ENCODE measurements at places on chromosomes 5 and 9.

DNA sequence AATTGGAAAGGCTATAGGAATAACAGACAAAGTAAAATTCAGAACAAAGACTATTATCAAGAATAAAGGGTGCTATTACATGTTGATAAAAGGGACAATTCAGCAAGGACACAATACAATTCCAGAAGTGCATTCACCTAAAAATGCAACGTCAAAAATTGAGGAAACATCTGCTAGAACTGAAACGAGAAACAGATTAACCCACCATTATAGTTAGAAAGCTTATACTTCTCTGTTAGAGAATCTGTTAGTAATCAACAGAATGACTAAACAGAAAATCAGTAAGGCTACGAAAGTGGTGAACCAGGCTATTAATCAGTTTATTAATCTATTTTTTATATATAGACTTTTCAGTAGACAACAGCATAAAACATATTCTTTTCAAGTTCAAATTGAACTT lies 14.8 kb downstream of the FCN1 start:
- no peak for DNase-seq

DNA sequence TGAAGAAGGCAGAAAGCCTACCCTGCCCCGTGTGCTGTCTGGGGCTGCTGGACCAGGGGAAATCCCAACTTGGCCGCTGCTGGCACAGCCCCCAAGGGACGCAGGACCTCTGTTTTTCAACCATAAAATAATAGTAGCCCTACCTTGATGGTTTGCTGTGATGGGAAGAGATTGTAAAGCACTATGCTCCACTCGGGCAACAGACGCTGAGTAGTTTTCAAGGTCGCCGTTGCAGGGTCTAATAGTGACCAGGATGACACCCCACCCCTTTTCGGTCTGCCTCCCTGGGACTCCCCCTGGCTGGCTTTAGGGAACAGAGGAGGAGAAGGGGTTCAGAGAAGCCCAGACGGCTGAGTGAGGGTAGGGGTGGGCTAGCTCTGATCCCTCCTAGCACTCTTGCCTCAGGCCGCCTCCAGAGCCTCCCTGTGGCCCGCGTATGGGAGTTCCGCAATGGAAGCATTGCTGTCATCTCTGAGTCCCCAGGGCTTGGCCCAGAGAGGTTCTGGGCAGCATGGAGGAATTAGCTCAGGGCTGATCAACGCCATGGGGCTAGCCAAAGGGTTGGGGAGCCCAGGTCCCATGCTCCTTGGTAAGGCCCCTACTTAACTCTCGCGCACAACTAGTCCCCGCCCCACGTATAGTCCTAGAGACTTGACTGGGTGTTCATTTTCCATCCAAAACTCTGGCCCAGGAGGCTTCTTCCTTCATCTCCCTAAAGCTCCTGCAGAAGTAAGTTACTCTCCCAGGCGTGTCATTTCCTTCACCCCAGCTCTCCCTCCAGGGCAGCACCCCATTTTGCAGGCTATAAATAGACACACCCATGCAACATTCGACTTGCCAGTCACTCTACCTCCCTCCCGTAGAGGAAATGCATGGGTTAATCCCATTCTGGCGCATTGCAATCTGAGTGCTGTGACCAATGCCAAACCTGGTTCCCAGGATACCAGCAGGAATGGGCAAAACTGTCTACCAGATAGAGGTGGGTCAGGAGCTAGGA lies 1.1 kb upstream of the IRF1 start:
- no peak for DNase-seq

GRCh38 chr5:55533521-55534435 lies 986 bp downstream of the PLPP1 start:
- no peak for DNase-seq

- DNase-seq = no peak
Measured at GRCh38 chr9:27851858-27852257, 278.6 kb upstream of the C9orf72 start.

GRCh38 chr5:31853398-31854135 lies 214.6 kb downstream of the PDZD2 start:
- DNase-seq = no peak

DNA sequence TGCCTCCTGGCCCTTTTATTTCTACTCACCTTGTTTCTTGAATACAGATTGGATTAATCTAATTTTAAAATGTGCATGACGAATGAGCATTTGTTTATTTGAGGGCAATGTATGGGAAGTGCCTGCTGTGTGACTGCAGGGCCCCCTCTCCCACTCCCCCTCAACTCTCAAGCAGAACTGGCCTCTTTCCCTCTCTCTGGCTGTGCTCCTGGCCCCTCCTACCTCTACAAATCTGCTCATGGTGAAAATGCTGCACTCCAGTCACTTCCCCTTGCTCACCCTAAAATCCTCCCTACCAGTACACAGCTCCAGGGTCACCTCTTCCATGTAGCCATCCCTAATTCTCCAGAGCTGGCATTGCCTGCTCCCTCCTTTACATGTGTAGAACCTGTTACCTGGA lies 17.2 kb upstream of the NDST1 start:
- DNase-seq = no peak

- DNase-seq = no peak
Measured at GRCh38 chr9:11595756-11596155, 983.0 kb upstream of the PTPRD start.

DNA sequence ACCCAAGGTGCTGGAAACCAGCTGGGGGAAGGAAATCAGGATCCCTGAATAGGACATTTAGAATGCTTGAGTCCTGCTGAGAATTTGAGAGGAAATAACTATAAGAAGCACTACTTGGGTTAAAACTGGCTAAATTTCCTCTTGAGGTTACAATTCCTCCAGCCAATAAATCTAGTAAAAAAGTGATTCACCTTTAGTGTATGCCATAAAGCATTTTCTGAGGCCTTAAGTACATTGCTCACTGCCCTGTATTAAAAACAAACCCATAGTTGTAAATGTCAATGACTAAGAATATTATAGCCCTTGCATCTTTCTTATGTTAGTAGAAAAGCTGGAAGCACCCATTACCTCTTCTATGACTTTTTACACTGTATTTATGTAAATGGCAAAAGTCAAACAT lies 634.7 kb upstream of the ARRDC3 start:
- no peak for DNase-seq

DNA sequence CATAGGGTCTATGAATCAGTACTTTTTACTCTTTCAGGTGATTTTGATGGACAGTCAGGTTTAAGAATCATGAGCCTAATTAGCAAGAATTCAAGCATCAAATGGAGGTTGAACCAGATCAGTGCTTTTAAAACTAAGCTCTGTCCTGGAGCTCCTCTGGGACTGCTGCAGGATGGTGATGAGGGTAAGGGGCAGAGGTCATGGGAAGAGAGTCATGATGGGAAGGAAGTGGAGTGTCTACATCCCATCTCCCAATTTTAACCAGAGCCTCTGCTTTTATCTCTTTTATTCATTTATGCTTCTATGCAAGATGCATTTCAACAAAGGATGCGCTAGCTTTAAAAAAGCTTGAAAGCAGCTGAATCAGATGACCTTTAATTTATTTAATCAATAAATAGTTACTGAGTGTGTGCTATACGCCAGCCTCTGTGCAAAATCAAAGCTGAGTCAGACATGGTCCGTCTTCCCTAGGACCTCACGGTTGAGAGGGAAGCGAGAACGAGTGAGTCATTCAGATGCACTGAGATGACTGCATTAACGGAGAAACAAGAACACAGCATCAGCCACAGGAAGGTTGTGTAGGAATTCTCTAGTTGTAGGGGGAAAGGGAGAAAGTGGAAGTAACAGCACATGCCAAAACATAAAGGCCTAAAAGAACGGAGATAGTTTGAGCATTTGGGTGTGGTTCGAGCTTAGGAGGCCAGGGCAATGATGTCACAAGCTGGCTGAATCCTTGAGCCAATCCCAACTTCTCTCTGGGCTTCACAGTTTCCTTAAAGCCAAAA lies 441.6 kb upstream of the BRINP1 start:
- no peak for DNase-seq

DNA sequence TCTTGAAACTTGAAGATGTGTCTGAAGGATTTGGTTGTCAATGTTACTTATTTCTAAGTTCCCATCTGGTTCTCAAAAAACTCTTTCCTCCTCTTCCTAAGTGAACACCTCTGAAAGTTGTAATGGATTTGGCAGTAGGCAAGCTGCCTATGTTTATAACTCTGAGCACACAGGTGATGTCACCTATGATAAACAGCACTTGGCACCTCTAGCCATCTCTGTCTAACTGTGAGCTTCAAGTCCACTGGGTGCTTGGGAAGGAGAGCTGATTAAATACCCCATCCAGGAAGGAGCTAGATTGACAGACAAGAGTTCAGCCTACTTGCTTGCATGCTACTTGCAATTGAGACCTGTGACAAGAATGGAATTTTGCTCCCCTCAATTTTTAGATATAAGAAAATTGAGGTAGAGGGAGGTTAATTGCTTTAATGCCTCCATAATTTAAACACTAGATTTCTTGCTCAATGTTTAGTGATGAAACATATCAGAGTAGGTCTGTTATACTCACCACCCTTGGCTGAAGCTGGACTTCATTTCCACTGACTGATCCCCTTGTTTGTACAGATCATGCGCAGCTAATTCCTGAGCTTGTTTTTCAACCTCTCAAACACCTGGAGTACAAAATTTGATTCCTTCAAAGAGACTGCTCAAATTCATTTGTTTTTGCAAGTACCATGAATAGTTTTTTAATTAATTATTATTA lies 49.9 kb downstream of the PDE4D start:
- no peak for DNase-seq

- no peak for DNase-seq
Measured at GRCh38 chr9:88872192-88872946, 118.9 kb upstream of the S1PR3 start.
